ENCODE measurements at places on chromosomes 6 and 20.

DNA sequence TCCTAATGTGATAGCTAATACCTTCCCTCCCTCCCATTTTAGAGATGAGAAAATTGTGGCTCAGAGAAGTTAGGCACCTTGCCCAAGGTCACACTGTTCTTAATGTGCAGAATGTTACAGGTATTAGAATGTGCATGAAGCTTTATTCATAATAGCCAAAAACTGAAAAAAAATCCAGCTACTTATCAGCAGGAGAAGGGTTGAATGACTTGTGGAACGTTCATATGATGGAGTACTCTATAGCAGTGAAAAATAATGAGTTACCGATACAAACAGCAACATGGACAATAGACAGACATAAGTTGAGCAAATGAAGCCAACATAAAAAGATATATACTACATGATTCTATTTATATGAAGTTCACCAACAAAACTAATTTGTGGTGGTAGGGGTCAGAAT lies 37.7 kb upstream of the ZFAND3 start:
- DNase-seq, result no peak

- DNase-seq, result no peak
Measured at GRCh38 chr6:134094441-134094840, 42.0 kb upstream of the SLC2A12 start.

DNA sequence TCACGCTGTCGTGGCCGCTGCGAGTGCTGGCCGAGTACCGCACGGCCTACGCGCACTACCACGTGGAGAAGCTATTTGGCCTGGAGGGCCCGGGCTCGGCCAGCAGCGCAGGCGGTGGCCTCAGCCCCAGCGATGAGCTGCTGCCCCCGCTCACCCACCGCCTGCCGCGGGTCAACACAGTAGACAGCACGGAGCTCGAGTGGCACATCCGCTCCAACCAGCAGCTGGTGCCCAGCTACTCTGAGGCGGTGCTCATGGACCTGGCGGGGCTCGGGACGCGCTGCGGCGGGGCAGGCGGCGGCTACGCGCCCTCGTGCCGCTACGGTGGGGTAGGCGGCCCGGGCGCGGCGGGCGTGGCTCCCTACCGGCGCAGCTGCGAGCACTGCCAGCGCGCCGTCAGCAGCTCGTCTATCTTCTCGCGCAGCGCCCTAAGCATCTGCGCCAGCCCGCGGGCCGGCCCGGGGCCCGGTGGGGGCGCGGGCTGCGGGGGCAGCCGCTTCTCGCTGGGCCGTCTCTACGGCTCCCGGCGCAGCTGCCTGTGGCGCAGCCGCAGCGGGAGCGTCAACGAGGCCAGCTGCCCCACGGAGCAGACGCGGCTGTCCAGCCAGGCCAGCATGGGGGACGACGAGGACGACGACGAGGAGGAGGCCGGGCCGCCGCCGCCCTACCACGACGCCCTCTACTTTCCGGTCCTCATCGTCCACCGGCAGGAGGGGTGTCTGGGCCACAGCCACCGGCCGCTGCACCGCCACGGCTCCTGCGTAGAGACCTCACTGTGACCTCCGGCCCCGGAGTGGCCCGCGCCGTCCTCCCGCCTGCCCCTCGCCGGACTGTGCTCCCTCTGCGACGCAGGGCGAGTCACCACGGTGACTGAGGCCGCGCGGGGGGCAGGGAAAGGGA lies 5.7 kb downstream of the TMEM151B start:
- no peak for DNase-seq

GRCh38 chr6:46876126-46876525 lies 45.6 kb downstream of the ADGRF5 start:
- no peak for DNase-seq
